Osteoblast (primary cell): ENCODE measurements at places on chromosomes 7 and 10.
A peak's percentile ranks its signal among the peaks of the same experiment; 100 is the strongest.

DNA sequence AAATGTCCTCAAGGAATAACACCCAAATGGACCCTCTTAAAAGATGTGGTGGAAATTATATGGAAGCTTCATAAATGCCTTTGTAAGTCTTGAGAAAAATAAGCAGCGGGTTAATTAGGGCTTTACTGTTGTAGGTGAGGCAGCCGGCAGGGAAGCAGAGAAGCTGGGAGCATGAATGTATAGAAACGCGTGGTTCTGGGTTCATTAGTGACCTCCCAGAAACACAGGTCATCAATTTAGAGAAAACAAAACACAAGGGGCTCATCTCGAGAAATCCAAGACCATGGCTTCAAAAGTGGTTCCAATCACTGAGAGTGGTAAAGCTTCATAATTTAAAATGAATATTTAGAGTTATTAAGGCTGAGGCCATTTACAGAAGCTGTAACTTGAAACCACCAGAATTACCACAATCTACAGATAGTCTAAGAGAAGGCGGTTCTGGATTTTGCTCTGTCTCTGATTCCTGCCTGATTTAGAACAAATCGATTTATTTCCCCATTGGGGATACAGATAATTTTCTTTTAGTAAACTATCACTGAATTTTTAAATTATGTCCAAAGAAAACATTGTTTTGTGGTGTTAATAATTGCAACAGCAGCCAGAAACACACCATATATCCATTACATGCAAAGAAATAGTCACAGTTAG is 20.7 kb downstream of the GARIN1A start:
- no peak for DNase-seq

GRCh38 chr7:158284617-158285382 is 302.8 kb downstream of the PTPRN2 start:
- DNase-seq = peak; percentile 59

- no peak for DNase-seq
These were observed at the start of gene RAB19 for GRCh38 chr7:140403878-140404564. Gene RAB19, plus strand, starts transcription at chr7:140404058. Its CDS starts 3,589 bp downstream, at chr7:140407647.

DNA sequence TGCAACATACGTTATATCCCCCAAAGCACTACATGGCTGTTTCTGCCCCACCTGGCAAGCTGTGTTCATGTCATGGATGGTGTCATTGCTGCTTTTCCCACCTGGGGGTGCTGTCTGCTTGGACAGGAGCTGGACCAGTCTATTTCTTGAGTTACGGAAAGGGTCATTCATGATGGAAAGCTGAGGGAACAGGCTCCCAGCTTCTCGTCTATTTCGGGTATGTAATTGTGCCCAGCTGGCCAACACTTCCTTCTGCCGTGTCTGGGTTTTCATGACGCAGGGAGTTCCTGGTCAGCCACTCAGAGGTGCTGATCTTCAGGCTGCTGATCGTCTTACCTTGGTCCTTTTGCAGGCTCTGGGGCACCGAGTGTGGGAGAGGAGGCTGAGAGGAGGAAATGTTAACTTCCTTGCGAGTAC is 8.6 kb downstream of the BTBD16 start:
- peak; percentile 89 for DNase-seq

DNA sequence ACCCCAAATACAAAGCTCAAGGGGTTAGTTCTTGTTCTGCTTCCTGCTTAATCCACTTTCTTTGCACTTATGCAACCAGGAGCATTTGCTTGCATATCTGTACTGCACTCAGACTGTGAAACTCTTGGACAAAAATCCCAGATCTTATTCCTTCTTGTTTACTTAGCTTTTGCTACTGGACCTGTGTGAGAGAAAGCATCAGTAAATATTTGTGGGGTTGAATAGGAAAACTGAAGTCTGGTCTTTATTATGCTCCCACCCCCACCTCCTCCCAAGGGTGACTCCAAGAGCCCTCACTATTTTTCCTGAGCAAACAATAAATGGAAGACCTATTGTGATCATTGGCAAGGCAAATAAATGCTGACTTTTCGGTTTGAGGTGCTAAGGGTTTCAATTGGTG is 57.1 kb upstream of the VSTM2A start:
- DNase-seq = no peak
